Kidney glomerular epithelial cell (primary cell): ENCODE measurements at places on chromosomes 13 and 19.

- peak; percentile 56 for DNase-seq
Observed at GRCh38 chr13:24053519-24054251, 106.8 kb upstream of the SPATA13 start.

GRCh38 chr13:104766319-104766718 is 1700.1 kb upstream of the SLC10A2 start:
- no peak for DNase-seq

DNA sequence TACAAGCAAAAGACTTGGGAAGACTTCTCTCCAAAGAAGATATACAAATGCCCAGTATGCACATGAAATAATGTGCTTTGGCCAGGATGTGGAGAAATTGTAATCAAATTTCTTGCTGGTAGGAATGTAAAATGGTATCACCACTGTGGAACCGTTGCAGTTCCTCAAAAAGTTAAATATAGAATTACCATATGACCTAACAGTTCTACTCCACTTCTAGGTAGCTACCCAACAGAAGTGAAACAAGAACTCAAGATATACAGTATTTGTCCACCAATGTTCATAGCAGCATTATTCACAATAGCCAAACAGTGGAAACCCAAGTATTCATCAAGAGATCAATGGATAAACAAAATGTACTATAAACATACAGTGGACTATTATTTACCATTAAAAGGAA is 95.0 kb upstream of the KLF5 start:
- no peak for DNase-seq

GRCh38 chr19:32098968-32099367 is 246.4 kb upstream of the ZNF507 start:
- no peak for DNase-seq

- no peak for DNase-seq
Observed at GRCh38 chr13:76461999-76462398, 424.2 kb downstream of the KCTD12 start.

DNA sequence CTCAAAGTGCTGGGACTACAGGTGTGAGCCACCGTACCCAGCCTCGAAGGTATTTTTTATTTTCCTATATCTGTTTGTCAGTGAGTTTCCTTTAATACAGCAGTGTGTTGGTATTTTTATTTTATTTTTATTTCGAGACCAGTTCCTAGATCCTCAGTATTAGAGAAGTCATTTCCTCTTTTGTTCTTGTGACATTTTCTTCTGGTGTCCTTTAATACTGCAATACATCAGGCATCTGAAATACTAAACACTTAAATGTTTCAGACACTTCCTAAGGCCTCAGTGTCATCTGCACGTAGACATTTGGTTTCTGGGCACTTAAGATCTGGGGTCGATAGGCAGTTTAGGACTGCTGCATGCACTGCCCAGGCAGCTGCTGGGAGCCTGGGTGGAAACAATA is 22.5 kb downstream of the GATAD2A start:
- DNase-seq, result no peak

- no peak for DNase-seq
Observed at GRCh38 chr13:79803989-79804388, 323.0 kb downstream of the NDFIP2 start.

GRCh38 chr19:44447916-44448674 is at the start of gene ZNF229:
ZNF229 (minus strand) TSS chr19:44448472; CDS start chr19:44442847, 5,625 bp downstream.
- peak; percentile 84 for DNase-seq

DNA sequence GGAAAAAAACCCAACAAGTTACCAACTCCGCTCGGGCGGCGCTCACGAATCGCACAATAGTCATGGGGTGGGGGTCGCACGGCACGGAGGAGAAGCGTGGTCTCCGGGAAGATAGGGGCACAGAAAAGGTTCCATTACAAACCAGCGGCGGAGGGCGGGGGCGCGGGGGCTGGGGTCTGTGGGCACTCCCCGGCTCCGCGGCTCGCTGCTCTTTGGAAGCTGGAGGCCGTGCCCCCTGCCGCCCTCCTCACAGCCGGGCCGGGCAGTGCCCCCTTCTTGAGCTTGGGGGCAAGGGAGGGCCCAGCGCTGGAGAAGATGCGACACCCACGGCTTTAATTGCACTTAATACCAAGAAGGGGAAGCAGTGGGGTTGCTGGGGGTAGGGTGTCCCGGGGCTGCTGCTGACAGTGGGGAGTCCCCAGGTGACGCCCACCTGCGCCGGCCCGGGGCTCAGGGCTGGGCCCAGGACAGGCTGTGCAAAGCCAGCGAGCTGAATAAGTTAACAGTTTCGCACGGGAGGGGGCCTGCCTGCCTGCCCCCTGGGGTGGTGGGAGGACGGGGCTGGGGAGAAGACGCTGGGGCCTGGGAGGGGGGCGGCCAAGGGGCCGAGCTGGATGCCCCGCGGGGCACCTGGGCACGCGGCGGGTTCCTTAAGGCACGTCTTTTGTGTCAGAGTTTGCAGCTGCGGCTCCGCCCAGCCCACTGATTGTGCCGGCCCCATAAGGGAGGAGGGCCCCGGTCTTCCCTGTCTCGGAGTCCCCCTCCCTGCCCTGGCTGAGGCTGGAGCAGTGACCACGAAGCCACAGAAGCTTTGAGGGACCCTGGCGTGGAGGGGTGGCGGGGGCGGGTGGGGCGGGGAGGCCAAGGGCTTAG is 9.8 kb downstream of the DCAF15 start:
- no peak for DNase-seq

GRCh38 chr19:27705896-27706295 is 1507.1 kb downstream of the UQCRFS1 start:
- DNase-seq, result no peak

GRCh38 chr19:18735752-18736151 is 52.3 kb downstream of the CRTC1 start:
- DNase-seq, result no peak

DNA sequence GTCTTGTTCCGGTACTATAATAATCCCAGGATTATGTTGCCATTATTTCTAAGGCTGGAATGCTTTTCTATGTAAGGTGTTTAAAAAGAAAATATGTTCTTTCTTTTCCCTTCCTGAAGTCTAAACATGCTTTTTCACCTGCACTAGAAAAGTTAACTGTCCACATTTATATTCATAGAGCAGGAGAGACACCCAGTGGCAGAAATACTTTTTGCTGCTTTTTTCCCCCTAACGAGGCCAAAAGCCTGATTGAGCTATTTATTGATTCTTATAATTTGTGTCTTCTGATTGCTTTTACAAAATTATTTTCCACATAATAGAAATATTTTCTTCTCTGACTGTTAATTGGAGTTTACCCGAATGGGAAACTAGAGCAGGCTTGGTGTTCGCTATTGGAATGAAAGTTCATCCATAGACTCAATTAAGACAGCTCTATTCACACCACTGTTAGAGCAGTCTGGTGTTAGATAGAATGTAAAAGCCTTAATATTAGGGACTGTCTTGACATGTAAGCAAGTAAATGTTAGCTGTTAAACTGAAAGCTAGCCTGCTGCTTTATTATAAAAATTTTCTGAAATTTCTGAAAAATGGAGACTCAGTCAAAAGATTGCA is 15.8 kb downstream of the GPR180 start:
- DNase-seq, result peak; percentile 16

DNA sequence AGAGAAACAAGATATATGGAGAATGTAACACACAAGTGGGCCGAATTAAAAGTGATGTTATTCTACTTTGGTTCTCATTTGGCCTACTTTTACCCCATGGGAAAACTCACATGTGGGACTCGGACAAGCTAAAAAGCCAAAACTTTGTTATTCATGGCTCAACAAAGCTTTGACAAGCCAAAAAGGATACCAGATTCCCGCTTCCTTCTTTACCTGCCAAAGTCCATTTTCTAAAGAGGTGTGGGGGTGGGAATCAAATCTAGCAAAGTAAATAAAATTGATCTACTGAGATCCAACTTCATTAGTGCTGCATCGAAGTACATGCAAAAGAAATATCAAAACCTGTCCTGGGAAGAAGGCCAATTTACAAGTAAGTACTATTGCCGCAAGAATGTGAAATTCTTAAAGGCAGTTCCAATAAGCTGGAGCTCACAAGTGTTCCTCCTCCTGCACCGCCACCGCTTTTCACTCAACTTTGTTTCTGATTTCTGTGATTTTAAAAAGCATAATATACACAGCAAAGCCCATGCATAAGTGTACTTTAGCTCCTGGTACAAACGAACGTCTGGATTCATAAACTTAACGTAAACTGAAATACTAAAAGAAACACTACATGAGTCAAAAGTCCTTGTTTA is 1.1 kb downstream of the LNX2 start:
- peak; percentile 20 for DNase-seq

DNA sequence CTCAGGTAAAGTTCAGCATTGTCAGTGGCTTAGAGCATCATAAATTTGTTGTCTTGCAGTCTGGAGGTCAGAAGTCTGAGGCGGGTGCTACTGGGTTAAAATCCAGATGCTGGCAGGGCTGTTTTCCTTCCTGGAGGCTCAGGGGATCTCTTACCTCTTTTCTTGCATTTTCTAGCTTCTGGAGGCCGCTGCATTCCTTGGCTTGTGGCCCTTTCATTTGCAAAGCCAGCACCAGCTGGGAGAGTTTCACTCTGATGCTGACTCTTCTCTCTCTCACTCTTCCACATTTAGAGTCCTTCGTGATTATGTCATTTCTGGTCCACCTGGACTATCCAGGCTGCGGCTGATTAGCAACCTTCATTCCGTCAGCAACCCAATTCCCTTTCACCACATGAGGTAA is 38.1 kb upstream of the SLC10A2 start:
- no peak for DNase-seq

- DNase-seq, result no peak
Observed at GRCh38 chr19:4537953-4538600, 1.8 kb downstream of the LRG1 start.
